ENCODE measurements at places on chromosomes 4 and X.

DNA sequence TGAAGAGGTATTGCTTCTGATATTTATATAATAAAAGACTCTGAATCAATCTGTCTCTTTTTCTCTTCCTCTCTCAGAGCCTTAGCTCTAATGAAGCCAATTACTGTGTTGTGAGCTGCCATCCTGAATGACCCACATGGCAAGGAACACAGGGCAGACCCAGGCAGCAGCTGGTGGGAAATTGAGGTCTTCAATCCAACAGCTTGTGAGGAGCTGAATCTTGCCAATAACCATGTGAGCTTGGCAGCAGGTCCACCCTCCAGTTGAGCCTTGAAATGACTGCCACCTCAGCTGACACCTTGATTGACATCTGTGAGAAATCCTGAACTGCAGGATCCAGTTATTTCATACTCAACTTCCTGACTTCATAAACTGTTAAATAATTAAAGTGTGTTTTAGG is 149.4 kb downstream of the NDST4 start:
- DNase-seq: peak; percentile 17

DNA sequence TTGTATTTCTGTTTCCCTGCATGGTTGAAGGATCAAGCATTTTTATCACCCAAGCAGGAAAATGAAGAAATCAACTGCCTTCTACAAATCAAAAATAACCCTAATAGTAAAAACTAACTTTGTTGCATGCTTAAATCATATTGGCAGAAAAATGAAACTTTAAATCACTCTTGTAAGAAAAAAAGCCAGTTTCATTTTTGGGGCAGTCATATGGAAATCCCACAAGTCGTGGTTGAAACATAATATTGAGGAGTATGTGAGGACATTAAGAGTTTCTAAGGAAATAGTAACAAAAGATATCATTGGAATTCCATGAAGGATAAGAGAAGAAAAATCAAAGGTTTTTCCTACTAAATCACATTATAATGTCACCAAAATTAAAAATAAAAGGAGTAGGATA is 8.4 kb downstream of the TEC start:
- no peak for DNase-seq

DNA sequence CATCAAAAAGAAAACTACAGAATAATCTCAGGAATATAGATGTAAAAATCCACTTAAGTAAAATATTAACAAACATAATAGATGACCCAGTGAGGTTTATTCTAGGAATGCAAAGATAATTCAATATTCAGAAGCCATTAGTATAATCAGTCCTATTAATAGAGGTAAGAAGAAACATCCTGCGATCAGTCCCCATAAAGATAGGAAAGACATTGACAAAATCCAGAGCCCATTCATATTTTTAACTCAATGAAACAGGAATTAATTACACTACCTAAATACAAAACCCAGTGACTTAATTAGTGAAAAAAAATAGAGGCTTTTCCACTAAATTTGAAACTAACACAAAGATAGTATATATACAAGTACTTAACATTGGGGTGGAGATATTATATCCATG is 321.4 kb upstream of the INTU start:
- no peak for DNase-seq

DNA sequence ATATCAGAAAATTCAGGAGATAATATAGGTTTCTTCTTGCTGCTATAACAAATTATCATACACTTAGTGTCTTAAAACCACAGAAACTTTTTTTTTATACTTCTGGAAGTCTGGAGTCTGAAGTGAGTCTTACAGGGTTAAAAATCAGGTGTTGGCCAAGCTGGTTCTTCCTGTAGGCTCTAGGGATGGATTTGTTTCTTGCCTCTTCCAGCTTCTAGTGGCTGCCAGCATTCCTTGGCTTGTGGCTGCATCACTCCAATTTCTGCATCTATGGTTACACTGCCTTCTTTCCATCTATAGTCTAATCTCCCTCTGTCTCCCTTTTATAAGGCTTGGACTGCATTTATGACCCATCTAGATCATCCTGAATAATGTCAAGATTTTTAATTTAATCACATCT is 68.7 kb downstream of the ANTXR2 start:
- no peak for DNase-seq

DNA sequence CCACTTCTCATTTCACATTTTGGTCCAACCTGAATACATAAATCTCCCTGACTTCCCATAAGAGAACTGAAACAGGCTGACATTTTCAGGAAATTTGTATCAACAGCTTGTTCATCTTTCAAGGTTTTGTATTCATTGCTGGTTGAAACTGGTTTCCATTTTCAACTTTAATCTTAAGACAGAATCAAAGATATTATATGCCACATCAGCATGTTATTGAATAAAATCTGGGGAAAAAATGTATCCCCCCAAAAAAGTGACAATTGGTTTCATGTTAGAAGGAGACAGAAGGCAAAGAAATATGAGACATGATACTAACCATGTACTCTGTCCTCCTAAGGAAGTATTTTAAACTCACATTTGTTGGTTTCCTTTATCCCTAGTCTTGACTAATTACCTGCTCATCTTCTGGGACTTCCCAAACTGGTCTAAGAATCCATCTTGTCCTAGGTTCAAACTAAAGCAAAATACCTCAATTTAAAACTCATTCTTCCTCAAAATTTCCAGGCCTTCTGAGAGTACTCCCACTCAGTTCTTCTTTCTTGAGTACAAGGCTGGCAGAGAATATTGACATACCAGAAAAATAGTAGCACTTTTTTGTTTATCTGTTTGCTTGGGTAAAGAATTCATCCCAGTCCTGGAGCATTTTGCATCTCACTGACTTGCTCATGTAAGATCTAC is 3.1 kb upstream of the ANTXR2 start:
- DNase-seq: no peak

GRCh38 chr4:188992706-188993105 is 853.5 kb downstream of the TRIML1 start:
- DNase-seq: no peak

- no peak for DNase-seq
These were observed 55.3 kb downstream of the ZFYVE28 start for GRCh38 chr4:2363056-2363721.

DNA sequence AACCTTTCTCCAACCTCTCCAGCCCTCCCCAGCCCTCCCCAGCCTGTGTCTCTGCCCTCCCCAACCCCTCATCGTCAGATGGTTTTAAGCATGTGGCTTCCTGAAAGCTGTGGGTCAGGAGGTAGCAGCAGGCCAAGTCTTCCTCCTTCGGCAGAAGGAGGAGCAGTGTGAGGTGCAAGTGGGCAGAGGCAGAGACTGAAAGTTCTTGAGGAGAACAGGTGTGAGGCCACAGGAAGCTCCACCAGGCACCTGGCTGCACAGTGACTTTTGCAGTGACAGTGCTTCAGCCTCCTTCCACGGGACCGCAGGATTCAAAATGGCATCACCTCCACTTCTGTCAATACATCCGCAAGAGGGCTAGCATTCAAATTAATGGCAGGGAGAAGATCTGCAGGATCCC is 203.9 kb upstream of the LEF1 start:
- no peak for DNase-seq

DNA sequence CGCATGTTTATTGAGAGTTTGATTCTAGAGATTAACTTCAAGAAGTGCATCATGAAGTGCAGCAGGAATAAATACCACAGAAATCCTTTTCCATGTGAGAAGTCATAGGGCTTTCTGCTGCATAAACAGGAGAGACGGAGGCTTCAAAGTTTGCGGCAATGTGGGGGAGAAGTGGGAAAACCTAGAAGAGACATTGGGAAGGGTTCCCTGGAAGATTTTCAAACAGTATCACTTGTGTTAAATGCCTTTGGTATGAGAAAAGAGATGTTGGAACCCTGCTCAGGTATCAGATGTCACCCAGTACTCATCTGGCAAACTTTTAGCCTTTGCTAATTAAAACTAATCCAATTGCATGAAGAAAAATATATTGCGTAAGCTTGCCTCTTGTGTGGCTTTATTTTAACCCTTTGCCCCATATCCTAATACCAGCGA is 15.4 kb downstream of the NHS start:
- DNase-seq: no peak

- DNase-seq: no peak
These were observed 175.4 kb downstream of the PPP1R2C start for GRCh38 chrX:42602566-42602965.

All from NCI-H2227 treated with DMSO at 0.1 percent for 48 hours (cell line).